Stimulated activated CD4-positive, alpha-beta T cell treated with anti-CD3 and anti-CD28 coated beads, Interleukin-4, amount 100 ng/mL, for 48 hours (primary cell): ENCODE measurements at places on chromosomes 1 and 21.
A peak's percentile ranks its signal among the peaks of the same experiment; 100 is the strongest.

GRCh38 chr1:200103966-200104583 is 76.6 kb downstream of the NR5A2 start:
- no peak for DNase-seq

GRCh38 chr1:108947871-108948525 is 15.3 kb downstream of the CLCC1 start:
- DNase-seq = no peak

DNA sequence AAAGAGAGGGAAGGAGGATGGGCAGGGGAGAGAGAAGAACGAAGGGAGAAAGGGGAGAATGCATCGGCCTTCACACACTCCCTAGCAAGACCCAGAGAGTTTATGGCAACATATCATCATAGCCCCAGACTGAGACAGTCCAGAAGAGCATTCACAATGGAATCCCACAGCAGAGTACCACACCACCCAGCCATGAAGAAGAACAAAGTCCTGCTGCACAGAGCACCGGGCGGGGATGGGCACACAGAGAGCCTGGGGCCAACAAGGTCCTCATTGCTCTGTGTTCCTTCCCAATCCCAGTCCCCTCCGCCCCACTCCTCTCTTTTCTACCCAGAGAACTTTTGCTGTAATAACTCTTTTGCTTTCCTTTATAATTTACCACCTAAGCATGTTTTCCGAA is 118.1 kb upstream of the TMPRSS2 start:
- no peak for DNase-seq

DNA sequence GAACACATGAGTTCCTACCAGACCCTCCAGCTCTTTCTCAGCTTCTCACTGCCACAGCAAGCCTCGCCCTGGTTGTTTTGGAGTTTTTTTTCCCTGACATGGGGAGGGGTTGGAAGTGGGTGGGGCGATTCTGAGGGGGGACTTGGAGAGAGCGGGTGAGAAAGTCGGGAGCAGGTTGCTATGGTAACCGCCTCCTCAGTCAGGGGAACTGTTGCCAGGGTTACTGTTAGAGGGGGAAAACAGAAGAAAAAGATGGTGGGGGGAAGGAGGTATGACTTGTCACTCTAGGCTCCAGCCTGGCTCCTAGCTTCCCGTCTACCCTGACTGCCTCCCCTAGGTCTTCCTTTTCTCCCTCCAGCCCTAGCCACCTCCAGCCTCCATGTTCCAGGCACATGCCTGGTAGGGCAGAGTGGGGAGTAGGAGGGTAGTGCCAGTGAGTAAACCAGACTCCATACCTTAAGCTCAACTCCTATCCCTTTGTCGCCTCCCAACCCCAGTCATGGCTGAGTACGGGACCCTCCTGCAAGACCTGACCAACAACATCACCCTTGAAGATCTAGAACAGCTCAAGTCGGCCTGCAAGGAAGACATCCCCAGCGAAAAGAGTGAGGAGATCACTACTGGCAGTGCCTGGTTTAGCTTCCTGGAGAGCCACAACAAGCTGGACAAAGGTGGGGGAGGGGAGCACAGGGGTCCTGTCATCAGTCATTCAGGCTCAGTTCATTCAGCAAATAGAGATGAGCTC is 6.0 kb downstream of the PEA15 start:
- DNase-seq = no peak

DNA sequence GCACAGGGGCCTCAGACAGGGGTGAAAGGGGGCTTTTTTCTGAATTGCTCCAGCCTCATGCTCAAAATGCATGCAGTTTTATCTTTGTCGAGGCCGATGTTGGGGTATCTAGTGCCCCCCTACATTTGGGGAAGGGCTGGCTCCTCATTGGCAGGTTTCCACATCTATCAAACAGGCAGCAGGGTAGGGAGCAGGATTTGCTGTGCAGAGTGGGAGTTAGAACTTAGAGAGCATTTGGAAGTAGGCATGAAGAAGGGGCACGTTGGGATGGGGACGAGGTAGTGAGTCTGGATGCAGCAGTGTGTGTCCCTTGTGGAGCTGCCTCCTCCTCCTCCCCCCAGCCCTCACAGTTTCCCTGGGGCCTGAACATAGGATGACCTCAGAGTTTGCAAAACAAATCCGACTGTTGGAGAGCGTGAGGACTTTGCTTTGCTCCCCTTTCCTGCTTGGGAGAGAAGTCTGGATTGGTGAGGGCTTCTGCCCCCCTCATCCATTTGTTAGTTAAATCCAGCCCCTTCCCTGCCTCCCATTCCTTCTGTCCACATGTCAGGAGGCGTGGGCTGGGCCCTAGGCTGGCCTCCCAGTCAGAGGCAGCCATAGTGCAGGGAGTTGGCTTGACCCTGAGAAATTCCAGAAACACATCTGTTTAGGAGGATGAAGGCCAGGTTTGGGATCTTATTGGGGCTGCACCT is 36.9 kb upstream of the GPR37L1 start:
- no peak for DNase-seq

- DNase-seq = no peak
Observed at GRCh38 chr1:89149229-89149628, 23.3 kb upstream of the GBP2 start.

DNA sequence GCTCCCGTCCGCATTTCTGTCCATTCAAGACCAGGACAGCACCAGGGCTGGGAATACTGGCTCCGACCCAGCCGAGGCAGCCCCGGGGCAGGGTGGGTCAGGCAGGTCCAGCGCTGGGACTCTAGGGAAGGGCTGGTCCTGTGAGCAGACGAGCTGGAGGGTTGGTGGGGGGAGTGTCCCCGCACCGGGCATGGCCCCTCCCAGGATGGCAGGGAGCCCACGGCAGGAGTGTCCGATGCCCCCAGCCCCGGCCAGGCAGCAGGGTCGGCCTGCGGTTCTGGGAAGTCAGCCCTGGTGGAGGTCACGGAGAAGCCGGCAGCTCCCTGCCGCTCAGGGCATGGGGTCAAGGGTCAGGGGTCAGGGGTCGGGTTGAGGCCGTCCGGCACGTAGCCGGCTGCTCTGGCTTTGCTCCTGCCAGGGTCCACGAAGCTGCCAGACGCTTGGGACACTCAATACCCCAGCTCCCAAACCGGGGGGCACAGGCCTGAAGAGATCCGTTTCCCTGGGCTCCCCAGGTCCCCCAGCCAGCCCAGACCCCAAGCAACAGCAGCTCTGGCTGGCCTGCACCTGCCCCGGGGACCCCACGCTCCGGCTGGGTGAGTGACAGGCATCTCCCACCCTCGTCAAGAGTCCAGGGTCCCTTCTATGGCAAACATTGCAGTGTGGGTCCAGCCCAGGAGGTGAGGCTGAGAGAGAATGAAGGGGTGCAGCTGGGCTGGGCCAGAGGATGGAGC is 6.7 kb downstream of the C1QTNF12 start:
- no peak for DNase-seq

- no peak for DNase-seq
Observed at GRCh38 chr21:20739421-20739820, 258.8 kb upstream of the NCAM2 start.

- DNase-seq = no peak
Observed at GRCh38 chr1:199038156-199038555, 399.3 kb downstream of the PTPRC start.

DNA sequence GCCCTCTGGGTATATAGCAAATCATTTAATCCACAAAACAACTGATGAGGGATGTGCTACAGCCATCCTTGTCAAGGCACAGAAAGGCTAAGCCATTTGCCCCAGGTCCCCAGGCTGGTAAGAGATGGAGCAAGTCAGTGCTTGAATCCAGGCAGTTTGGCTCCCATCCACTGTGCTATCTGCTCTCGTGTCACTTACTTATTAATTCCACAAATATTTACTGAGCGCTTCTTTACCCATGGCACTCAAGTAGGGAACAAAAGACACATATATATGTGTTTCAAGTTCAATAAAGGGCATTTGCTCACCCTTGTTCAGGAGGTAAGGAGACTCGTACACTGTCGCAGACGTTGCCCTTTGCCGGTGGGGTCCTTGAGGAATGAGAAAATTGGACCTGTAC is 38.6 kb upstream of the MPZL1 start:
- no peak for DNase-seq

DNA sequence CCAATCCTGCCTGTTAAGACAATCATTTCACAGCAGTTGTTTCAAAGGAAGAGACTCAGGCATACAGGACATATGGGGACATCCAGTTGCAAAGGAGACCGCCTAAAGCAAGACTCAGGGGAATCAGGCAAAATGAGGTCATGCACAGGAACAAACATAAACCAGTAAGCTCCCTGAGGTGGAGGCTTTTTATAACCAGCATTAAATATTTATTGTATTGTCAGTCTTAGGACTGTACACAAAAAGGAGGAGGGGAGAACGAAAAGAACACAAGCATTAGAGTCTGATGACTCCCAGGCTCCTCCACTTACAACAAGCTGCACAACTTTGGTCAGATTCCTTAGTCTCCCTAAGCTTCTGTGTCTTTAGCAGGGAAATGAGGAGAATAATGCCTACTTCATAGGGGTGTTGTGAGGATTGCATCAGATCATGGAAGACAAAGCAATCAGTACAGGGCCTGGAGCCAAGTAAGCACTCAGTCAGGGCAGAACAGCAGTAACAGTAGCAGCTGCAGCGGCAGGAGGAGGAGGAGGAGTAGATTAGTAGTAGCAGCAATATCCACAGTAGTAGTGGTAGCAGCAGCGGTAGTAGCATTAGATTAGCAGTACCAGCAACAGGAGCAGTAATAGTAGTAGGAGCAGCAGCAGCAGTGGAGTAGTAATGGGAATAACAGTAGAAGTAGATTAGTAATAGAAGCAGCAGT is 54.2 kb upstream of the SPATA6 start:
- no peak for DNase-seq

GRCh38 chr1:9767964-9768668 is 55.6 kb downstream of the CLSTN1 start:
- peak; percentile 21 for DNase-seq

DNA sequence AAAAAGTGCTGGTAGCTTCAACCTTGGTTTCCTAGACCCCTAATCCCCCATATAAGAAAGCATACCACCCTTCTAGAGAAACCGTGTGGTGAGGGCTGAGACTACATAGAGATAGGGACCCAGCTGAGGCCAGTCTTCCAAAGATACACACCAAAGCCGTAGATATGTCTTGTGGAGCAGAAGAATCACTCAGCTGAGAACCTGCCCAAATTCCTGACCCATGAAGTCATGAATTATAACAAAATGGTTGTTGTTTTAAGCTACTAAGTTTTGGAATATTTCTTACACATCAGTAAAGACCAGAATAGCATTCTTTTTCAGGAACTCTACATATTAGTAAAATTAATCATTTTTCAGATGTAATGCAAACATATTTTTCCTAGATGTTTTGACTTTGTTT is 3.3 kb upstream of the SNRPE start:
- no peak for DNase-seq

DNA sequence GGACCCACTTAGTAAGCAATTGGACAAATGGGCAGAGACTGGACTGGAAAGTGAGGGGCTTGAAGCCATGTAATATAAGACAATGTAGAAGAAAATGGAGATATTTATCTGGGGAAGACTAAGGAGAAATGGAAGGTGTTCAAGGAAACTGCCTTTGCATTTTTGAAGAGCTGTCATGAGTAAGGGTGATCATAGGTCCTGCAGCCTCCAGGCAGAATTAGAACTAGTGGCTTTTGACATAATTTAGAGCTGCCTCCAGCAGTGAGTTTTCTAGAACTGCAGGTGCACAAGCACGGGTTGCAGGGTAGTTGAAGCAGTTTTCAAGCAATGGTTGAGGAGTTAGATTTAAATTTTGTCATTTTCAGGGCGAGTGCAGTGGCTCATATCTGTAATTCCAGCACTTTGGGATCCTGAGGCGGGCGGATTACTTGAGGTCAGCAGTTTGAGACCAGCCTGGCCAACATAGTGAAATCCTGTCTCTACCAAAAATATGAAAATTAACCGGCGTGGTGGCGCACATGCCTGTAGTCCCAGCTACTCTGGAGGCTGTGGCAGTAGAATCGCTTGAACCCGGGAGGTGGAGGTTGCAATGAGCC is 3.7 kb upstream of the CDC14A start:
- DNase-seq = no peak

- no peak for DNase-seq
Observed at GRCh38 chr1:63892632-63893395, 119.0 kb downstream of the ROR1 start.

GRCh38 chr1:34790985-34791384 is 1.8 kb upstream of the GJA4 start:
- no peak for DNase-seq

- no peak for DNase-seq
Observed at GRCh38 chr1:247440001-247440620, 17.8 kb downstream of the OR2B11 start.

DNA sequence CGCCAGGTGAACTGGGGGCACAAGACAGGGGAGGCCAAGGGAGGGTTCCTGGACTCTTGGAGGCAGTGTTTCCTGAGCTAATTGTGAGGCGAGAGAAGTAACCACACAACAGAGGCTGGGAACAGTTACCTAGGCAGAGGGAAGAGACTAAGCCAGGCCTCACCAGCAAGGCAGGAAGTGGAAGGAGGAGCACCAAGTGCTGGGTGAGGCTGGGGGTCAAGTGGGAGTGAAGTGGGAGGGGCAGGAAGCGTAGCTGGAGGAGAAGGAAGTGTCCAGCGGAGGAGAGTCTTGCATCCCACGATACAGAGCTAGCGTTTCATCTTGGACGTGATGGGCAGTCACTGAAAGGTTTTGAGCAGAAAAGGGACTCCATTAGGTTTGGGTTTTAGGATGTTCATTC is 48.3 kb upstream of the CAPZB start:
- no peak for DNase-seq

- no peak for DNase-seq
Observed at GRCh38 chr1:94336991-94337390, 81.2 kb upstream of the ABCD3 start.

DNA sequence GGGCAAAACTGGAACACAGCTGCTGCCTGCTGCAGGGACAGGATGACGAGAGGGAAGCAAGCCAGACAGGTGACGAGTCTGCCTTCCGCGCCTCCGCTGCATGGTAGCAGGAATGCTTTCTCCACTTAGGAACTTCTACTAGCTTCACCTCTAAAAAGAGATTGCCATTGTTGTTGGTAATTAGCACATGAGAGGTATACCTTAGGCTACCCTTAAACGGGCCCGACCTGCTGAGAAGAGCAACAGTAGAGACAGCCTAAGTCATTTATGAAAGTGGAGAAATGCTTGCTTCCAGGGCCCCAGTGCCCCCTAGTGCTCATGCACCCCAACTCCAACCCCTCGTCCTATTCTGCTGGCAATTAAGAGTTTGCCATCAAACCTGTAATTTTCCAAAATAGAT is 96.9 kb upstream of the AKT3 start:
- peak; percentile 8 for DNase-seq

GRCh38 chr1:74436078-74436477 is 76.3 kb downstream of the LRRC53 start:
- DNase-seq = no peak

DNA sequence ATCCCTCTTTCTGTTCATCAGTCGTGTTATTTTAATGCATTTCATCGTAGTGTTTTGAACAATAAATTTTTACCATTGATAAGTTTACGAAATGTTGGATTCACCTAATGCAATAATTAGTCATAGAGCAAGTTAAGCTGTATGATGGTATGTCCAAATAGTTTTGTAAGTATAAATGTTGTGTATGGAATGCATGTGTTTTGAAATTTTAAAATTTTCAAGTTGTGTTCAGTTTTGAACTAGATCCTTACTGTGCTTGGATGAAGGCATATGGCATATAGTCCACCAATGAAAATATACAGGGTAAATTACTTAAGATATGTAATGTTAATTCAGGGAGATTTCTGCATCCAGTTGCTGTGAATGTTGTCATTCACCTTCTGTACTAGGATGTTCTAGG is 2.3 kb downstream of the ZMYM4 start:
- no peak for DNase-seq
